ENCODE measurements at places on chromosomes 4 and X.

GRCh38 chrX:107935200-107935599 is 47.0 kb downstream of the TEX13B start:
- DNase-seq: peak; percentile 79

DNA sequence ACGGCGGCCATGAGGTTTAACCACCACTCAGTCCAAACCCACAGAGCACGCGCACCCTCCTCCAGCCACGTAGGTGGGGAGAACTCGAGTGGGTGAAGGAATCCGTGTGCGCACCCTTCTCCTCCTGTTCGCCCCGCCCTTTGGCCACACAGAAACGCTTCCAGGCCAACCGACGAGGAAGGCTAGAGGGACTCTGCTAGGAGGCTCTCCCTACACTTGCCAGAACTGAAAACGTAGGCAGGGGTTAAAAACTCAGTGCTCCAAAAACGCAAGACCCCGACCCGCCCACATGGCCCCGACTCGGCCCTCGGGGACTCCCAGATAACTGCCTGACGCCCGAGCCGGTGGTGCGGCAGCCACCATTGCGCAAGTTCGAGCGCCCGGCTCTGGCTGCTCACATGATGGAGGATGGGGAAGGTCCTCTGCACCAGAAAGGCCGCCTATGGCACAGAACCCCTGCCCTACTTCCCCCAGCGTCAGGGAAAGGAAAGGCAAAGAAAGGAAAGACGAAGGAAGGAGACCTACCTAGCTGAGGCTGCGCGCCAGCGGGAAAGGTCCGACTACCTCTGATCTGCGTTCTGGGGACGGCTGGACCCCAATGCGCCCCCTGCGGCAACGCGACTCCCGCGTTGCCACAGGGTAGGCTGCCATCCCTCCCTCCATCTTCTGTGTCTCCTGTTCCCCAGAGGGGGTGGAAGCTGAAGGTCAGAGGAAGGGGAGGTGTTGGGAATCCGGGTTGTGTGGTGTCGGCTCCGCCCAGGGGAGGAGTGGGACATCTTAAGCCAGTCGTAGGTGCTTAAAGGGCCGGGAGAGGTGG is 201.9 kb upstream of the AGTR2 start:
- DNase-seq: peak; percentile 56

DNA sequence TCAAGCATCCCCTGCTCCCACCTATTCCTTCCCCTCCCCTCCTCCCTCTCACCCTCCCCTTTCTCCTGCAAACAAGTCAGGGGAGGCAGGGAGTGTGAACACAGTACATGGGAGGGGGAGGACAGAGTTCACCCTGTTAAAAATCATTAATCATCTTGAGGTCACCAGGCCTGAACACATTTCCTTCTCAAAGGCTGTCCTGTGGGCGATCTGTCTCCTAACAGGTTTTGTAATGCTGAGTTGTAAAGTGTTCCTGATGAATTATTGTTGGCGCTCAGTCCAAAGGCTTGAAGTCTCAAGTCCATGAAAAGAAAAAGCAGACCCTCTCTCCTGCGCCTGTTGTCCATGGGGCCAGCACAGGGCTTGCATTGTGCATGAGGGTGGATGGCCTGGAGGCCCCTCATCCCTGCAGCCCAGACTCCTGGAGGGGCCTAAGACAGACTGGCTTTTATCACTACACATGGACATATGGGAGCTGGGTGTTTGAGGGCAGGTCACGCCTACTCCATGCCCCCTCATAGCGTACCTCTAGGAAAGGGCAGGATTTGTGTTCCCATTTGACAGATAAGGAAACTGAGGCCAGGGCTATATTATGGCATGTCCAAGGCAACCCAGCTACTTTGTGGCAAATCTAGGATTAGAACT is 189.1 kb downstream of the RAB28 start:
- DNase-seq: peak; percentile 8

DNA sequence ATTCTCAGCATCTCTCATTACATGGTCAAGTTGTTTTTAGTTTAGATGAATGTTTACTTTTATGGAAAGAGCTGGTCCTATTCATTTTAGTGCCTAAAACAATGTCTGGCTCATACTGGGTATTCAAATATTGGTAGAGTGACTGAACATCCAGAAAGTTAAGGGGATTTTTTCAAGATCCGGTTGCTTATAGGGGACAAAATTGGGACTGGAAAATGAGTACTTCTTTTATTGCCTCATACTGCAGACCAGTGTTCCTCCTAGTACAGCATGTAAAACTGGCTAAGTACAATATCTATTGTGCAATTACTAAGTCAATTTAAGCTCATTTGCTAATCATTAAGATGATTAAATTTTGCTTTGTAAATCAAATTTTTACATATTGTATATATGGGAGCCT is 13.9 kb downstream of the RP2 start:
- no peak for DNase-seq

- DNase-seq: no peak
Observed at GRCh38 chrX:24464498-24464835, 619 bp upstream of the PDK3 start.

- DNase-seq: no peak
Observed at GRCh38 chr4:48931459-48931858, 24.9 kb upstream of the OCIAD2 start.

- peak; percentile 3 for DNase-seq
Observed at GRCh38 chrX:50202539-50202938, 1.7 kb upstream of the AKAP4 start.

DNA sequence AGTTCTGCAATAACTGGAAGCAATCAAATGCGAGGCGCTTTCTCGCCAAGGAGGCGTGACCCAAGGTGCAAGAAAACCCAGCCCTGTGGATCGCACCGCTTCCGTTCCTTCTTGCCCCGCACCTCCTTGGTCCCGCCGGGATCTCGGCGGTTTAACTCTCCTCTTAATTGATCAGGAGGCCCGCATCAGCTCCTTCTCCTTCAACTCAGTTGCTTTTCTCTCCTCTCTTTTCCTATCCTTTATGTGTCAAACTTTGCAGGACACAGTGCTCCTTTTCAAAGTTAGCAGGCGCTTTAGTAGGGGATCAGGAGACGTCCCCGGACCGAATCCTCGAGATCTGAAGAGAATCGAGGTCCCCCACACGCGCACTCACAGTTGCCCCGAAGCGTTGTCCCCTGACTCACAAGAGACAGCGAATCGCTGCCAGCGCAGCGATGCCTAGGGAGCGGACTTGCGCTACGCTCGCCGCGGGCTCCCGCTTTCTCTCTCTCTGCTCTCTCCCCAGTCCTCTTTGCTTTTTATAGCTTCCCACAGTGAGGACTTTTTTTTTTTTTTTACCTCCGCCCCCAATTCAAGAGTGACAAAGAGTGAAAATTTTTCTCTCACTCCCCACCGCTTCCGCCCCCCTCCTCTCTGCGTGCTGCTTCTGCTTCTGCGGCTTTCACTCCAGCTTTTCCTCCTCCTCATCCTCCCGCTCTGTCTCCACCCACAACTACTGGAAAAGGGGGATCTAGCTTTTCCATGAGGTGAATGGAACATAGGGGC is at the start of gene DKK2:
TSS of gene DKK2 (minus strand) at position 495 of the 765 bp plus-strand sequence. CDS start 722 bp downstream, outside the sequence.
- DNase-seq: peak; percentile 44

GRCh38 chr4:54558889-54559677 is 98.7 kb upstream of the KIT start:
- DNase-seq: no peak

GRCh38 chrX:102832661-102833060 is 104.4 kb upstream of the RAB40AL start:
- peak; percentile 70 for DNase-seq

DNA sequence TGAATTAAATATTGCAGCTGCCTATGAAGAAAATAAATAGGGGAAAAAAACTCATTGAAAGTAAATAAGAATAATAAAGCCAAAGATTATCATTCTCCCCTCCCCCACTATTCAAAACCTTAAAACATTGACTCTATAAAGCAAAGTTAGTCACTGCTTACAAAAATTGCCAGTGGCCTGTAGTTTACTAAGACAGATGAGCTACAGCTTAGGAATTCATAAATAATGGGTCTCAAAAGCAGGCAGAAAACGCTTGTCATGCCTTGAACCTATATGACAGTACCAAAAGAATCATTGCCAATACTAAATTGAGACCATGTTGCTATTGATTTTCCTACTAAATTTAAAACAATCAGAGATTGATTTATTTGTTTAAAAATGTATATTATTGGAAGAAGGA is 78.9 kb downstream of the SLC10A7 start:
- DNase-seq: peak; percentile 70

- peak; percentile 23 for DNase-seq
Observed at GRCh38 chr4:124409044-124409443, 303.5 kb downstream of the ANKRD50 start.

GRCh38 chr4:72670521-72670920 is 101.5 kb upstream of the ADAMTS3 start:
- DNase-seq: no peak

DNA sequence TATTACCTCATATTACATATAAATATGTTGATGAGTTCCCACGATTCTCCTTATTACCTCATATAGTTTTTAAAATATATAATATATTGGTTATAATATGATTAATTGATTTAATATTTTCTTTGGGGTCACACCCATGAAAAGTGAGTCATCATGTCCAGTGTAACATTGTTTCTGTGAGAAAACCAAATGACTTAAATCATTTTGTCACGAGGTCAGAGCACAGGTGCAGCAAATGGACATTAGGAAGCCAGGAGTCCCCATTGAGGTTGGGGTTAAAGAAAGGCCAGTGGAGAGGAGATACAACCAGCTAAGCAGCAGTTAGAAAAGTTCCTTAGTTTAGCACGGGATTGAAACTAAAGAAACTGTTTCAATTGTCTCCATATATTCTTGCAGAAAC is 133.9 kb upstream of the RAPGEF2 start:
- DNase-seq: no peak

DNA sequence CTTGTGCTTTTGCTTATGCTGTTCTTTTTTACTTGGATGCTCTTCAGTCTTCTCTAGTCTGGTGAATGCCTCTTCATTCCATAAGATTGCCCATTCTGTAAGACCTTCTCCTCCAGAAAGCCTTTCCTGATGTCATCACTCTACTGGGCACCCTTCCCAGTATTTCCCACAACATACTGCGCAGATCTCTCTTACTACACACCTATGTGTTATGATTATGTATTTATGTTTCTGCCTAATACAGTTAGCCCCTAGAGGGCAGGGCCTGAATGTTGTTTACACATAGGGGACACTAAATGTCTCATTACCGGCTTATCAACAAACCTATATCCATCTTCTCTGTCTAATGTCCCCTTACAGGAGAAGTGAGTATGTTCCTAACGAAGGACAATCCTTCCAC is 21.1 kb downstream of the AIFM1 start:
- peak; percentile 58 for DNase-seq

DNA sequence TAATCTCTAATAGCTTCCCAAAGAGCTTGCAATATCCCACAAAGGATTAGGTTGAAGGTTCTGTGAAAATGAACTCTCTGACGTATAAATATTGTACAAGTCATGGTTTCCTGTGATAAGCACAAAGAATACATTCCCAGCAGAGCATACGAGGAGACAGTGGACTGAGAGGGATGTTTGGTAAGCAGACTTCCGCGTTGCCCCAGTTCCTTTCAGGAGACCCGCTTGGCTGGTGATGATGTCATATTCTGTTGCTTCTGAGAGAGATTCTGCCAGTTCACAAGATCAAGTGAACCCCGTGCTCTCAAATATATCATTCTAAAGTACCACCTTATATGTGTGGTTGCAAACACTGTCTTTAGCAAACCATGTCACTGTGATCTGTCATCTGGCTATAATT is 323.9 kb upstream of the CASK start:
- no peak for DNase-seq

DNA sequence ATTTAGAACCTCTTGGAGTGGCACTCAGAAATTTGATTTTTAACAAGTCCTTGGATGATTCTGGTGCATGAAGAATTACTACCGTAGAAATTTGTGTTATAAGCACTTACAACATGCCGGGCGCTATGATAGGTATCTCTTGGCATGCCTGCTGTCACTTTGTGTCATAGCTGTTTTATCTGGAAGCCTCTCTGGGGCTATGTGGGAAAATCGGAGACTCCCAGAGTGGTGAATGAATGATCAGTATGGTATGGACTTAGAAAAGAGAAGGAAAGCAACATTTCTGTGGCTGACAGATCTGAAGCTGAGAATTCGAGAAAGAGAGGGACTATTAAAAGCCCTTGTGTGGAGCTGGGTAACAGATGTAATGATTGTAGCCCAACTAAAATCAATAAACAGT is 177.4 kb upstream of the MAMLD1 start:
- DNase-seq: no peak

- peak; percentile 95 for DNase-seq
Observed at GRCh38 chr4:112857461-112857860, 192.0 kb upstream of the ANK2 start.

GRCh38 chr4:146638786-146639505 is at the start of gene POU4F2:
TSS of gene POU4F2 (plus strand) at chr4:146638893. CDS start at chr4:146639141, 248 bp downstream.
- peak; percentile 8 for DNase-seq

DNA sequence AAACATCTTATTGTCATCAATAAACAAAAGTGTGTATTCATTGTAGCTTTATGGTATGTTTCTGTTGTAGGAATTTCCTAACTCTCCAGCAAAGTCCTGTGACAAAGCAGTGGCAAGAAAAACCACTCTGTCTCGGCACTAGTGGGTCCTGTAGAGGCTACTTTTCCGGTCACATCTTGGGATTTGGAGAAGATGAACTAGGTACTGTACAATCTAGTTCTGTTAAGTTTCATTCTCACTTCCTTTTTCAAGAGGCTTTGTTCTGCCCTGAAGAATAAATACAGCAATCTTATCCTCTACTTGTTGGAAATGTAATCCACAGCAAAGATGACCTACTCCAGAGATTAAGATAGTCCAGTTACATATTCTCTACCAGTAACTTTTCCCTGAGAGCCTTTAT is 69.3 kb downstream of the HHIP start:
- no peak for DNase-seq

GRCh38 chr4:7880683-7881082 is 59.0 kb downstream of the AFAP1 start:
- no peak for DNase-seq

DNA sequence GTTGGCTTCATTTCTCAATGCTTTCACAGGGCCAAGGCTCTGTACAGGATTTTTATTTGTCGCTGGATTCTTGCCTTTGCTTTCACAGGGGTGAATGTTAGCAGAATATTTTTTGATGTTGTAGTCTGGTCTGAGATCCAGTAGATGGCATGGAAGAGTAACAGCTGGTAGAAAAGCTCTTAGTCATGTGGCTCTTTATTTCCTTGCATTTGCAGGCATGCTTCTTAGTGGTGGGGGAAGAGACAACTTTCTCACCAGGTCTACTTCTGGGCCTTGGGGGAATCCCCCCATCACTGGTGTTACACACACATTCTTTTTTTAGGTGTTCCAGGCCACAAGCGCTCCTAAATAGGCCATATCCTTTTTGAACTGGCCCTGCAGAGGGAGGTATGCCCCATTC is 58.2 kb upstream of the DKK2 start:
- DNase-seq: peak; percentile 64

DNA sequence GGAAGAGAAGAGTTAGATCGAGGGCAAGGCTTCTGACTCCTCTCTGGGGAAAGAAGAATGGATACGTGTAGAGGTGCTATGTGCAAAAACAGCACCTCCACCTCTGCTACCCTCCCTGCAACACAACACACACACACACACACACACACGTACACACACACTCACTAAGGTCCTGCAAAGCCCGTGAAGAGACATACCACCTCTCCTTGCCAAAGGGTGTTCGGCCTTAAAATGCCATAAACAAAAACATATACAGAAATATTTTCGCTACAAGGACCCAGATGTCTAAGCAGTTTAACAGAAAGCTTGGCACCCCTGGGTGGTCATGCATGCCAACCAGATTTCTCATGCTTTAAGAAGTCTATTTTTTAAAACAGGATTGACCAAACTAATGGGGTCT is 1.5 kb downstream of the TIFA start:
- DNase-seq: no peak
